PC-3 (cell line): ENCODE measurements at places on chromosomes 12 and 14. TPM values are rescaled to one million over a fixed set of nuclear protein-coding genes. Genes with fewer than 3 reads are reported as not detected.

DNA sequence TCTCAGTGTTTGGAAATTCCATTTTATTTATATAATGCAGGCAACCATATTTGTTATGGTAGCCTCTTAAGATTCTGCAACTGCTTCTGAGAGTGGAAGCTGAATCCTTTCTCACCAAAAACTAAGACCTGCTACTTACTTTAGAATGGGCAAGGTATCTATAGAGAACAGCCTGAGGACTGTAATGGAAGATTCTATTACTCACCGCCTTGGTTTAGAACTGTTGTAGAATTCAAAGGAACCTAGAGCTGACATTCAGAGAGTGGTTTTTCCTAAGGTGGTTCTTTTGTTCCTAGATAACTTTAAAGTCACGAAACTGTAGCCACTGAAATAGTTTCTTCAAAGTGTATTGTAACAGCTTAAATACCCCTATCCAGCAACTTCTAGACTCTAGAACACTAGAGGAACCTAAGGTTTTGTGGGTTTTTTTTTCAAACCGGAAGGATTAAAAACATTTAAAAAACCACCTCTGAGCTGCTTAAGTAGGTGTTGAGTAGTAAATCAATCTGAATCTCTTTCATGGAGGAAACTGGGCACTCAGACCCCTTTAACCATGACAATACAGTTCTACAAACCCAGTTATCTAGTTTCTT is 4.2 kb downstream of the TDP1 start:
- peaks cover 14% of the 10 kb centered on the region for H3K4me1 ChIP-seq
- DNase-seq = no peak
- no peaks in the 10 kb centered on the region for H3K27me3 ChIP-seq
- H3K27ac ChIP-seq = no peak overlapping the region
- H3K4me3 ChIP-seq = no peak overlapping the region

GRCh38 chr14:34110531-34110930 is 159.7 kb upstream of the EGLN3 start:
- H3K27me3 ChIP-seq = no peaks in the 10 kb centered on the region
- H3K36me3 ChIP-seq = no peaks in the 10 kb centered on the region
- no peak overlapping the region for H3K27ac ChIP-seq
- DNase-seq = no peak

GRCh38 chr12:106147956-106148355 is 9.2 kb upstream of the NUAK1 start:
- H3K4me1 ChIP-seq = no peaks in the 10 kb centered on the region
- H3K27ac ChIP-seq = no peak overlapping the region
- no peaks in the 10 kb centered on the region for H3K36me3 ChIP-seq

DNA sequence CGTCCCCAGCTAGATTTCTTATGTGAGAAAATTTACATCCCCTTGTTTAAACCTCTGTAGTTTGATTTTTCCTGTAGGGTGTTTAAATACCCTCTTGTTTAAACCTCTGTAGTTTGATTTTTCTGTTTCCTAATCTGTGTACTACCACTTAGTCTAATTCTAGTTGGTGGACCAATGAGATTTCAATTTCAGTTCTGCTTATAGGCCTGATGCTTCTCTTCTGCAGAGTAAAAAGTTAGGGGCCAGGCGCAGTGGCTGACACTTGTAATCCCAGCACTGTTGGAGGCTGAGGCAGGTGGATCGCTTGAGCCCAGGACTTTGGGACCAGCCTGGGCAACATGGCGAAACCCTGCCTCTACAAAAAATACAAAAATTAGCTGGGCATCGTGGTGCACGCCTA is 11.5 kb downstream of the UBC start:
- no peak overlapping the region for H3K4me3 ChIP-seq
- H3K27me3 ChIP-seq = no peaks in the 10 kb centered on the region
- DNase-seq = no peak
- H3K27ac ChIP-seq = no peak overlapping the region
- H3K4me1 ChIP-seq = peaks cover 14% of the 10 kb centered on the region

DNA sequence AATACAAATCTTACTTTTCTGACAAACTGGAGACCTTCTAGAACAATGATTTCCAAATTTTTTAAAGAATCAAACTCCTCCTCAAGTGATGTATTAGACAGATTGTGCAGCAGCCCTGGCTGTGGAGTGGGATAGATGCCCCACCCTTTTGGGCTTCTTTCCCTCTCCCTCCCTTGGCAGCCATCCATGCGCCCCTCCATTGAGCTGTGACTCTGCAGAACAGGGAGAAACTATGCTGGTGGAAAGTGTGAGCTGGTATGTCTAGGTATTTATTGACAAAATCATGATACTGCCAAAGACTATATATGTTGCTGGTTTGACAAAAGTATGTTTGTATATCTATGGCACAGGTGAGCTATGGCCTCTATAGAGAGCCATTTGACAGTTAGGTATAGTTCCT is 138.5 kb downstream of the KTN1 start:
- no peak overlapping the region for H3K4me3 ChIP-seq
- H3K4me1 ChIP-seq = peaks cover 13% of the 10 kb centered on the region
- no peaks in the 10 kb centered on the region for H3K36me3 ChIP-seq
- DNase-seq = no peak

DNA sequence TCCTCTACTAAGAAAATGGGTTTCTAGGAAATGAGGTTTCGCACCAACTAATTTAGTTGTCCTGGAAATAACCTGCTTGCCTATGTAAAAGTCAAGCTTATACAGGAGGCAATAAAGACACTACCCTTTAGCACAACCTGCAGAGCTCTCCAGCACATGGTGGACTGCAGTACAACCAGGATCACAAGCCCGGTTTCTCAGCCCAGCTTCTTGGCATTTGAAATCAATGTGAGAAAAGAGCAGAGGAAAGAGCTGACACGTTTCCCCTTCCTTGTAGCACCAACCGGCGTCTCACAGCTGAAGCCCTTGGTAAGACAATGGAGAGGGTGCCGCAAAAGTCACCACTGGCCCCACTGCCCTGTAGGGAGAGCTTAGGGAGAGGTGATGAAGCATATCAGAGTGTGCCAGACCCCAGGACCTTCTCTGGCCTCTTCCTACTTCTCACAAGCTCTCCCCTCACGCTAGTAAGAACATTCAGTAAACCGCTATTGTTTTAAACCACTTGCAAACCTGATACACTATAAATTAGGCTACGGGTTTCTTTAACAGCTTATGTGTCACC is 8.6 kb downstream of the SPTLC2 start:
- DNase-seq = no peak
- no peaks in the 10 kb centered on the region for H3K27me3 ChIP-seq
- no peak overlapping the region for H3K27ac ChIP-seq
- peaks cover 11% of the 10 kb centered on the region for H3K4me1 ChIP-seq

GRCh38 chr12:118727196-118727978 is 254.0 kb upstream of the SRRM4 start:
- DNase-seq = no peak
- H3K27me3 ChIP-seq = peaks cover 13% of the 10 kb centered on the region
- H3K27ac ChIP-seq = no peak overlapping the region
- no peaks in the 10 kb centered on the region for H3K4me1 ChIP-seq
- H3K4me3 ChIP-seq = no peak overlapping the region

DNA sequence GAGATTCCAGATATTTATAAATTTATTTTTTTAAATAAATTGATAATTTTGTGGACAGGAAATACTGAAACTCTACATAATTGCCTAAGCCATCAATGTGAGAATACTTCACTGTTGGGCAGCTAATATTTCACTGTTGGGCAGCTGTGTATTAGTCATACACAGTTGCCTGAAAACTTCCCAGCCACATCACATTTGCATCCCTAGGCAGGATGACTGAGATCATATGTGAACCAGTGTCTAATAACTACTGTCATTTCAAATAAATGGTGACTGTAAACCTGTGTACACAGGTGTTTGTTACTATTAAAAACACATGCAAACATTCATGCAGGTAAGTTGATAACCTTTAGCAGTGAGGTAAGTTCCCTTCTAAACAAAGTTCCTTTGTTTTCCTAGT is 43.9 kb downstream of the TMTC3 start:
- H3K27me3 ChIP-seq = no peaks in the 10 kb centered on the region
- no peaks in the 10 kb centered on the region for H3K36me3 ChIP-seq
- H3K4me3 ChIP-seq = no peak overlapping the region
- H3K4me1 ChIP-seq = peaks cover 57% of the 10 kb centered on the region

DNA sequence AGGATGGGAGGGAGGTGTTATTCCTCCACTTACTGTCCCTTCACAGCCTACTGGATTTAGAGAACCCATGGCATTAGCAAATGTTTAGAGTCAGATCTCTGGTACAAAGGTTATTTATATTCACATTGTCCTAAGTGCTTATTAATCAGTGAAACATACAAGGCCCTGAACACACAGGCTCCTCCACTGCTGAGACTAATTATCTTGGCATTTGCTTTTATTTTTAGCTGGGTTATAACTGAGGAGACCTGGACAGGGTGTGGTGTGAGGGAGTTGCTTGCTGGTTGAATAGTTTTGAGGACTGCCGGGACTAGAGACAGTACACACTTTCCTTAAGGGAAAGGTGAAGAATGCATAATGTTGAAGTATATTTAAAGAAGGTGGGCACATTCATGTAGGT is 77.5 kb downstream of the FIGNL2 start:
- H3K27ac ChIP-seq = no peak overlapping the region
- H3K4me3 ChIP-seq = no peak overlapping the region
- DNase-seq = no peak
- peaks cover 25% of the 10 kb centered on the region for H3K36me3 ChIP-seq

GRCh38 chr12:49705479-49706134 is 1.6 kb downstream of the FMNL3 start:
- H3K4me3 ChIP-seq = 0 out of 2 replicates have a peak overlapping the region, but pooled peaks have one; percentile 74
- peak; percentile 55 for DNase-seq
- H3K4me1 ChIP-seq = peaks cover 9% of the 10 kb centered on the region; the same call in 1 of the 2 replicates
- H3K27ac ChIP-seq = no peak overlapping the region
- no peaks in the 10 kb centered on the region for H3K36me3 ChIP-seq
- H3K27me3 ChIP-seq = peaks cover 12% of the 10 kb centered on the region

- no peaks in the 10 kb centered on the region for H3K36me3 ChIP-seq
- DNase-seq = no peak
- H3K4me1 ChIP-seq = peaks cover 11% of the 10 kb centered on the region
- H3K27me3 ChIP-seq = peaks cover 7% of the 10 kb centered on the region
- H3K4me3 ChIP-seq = no peak overlapping the region
Observed at GRCh38 chr14:101557321-101557695, 4.0 kb upstream of the DIO3 start.

DNA sequence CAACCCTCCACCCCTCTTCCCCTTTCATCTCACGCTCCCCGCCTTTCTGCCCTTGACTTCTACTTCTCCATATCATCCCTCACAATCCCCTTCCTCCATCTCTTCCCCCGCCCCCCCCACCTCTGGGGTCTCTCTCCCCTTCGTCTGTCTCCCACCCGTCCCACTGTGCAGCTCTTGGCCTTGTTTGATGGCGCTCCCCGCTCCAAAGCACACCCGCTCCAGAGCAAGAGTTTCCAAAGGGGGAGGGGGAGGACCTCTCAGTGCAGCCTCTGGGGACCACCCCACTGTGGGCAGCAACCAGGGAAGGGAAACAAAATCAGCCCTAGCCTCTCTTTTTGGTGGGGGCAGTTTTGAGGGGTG is 774 bp downstream of the CHGA start:
- H3K36me3 ChIP-seq = no peaks in the 10 kb centered on the region
- DNase-seq = no peak
- no peak overlapping the region for H3K4me3 ChIP-seq
- no peaks in the 10 kb centered on the region for H3K27me3 ChIP-seq
- H3K27ac ChIP-seq = no peak overlapping the region

- H3K27ac ChIP-seq = no peak overlapping the region
- peaks cover 18% of the 10 kb centered on the region for H3K4me1 ChIP-seq
- H3K27me3 ChIP-seq = no peaks in the 10 kb centered on the region
- no peak overlapping the region for H3K4me3 ChIP-seq
- no peak for DNase-seq
- no peaks in the 10 kb centered on the region for H3K36me3 ChIP-seq
Observed at GRCh38 chr12:67826148-67826547, 163.1 kb upstream of the IFNG-AS1 start.

DNA sequence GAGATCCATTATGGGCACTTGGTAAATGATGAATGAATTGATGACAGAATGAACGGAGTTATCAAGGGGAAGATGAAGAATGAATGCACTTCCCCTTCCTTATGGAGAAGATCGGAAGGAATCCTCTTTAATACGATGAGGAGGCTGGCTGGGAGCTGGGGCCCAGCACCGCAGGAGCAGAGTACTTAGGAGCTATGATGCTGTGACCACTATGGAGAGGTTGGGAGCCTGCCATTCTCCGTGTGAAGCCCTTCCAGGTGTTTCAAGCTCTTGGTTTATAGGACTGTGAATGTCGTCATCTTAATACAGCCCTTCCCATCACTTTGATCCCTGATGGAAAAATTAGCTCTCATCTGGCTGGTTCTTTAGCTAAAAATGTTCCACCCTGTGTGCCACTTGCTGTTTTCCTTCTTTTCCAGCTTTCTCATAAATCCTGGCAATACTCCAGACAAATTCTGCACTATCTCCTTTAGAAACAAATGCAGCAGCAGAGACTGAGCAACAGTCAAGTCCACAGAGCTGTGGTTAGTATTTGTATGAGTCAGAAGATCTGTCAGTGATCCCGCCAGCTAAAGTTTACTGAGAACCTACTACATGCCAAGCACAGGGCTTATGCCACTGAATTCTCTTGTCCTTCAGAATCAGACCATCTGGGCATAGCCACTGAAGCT is 263.1 kb upstream of the CRY1 start:
- H3K4me3 ChIP-seq = no peak overlapping the region
- DNase-seq = peak; percentile 86
- no peaks in the 10 kb centered on the region for H3K36me3 ChIP-seq
- no peaks in the 10 kb centered on the region for H3K27me3 ChIP-seq

GRCh38 chr12:91896286-91897024 is 249.2 kb downstream of the BTG1 start:
- H3K4me3 ChIP-seq = no peak overlapping the region
- 0 out of 2 replicates have a peak, but pooled peaks cover 7% of the 10 kb centered on the region for H3K4me1 ChIP-seq
- no peak for DNase-seq
- H3K36me3 ChIP-seq = no peaks in the 10 kb centered on the region
- H3K27ac ChIP-seq = no peak overlapping the region
- no peaks in the 10 kb centered on the region for H3K27me3 ChIP-seq

GRCh38 chr14:67241411-67242167 is at the start of gene PALS1:
Gene PALS1 (plus strand): TSS chr14:67241435. CDS start chr14:67279171, 37,736 bp downstream.
- DNase-seq = peak; percentile 81
- peaks cover 30% of the 10 kb centered on the region for H3K4me1 ChIP-seq
- no peaks in the 10 kb centered on the region for H3K36me3 ChIP-seq
- peak within 1 kb of the TSS; percentile 81 for H3K4me3 ChIP-seq
- peak within 1 kb of the TSS; percentile 93 for H3K27ac ChIP-seq

- H3K4me3 ChIP-seq = no peak overlapping the region
- peaks cover 17% of the 10 kb centered on the region for H3K4me1 ChIP-seq
- peak; percentile 22 for DNase-seq
- H3K27ac ChIP-seq = no peak overlapping the region
- no peaks in the 10 kb centered on the region for H3K27me3 ChIP-seq
Observed at GRCh38 chr14:91008759-91009409, 51.6 kb downstream of the RPS6KA5 start.

GRCh38 chr12:4037747-4038312 is 164.6 kb upstream of the PARP11 start:
- DNase-seq = peak; percentile 58
- H3K4me1 ChIP-seq = peaks cover 8% of the 10 kb centered on the region; the same call in 1 of the 2 replicates
- peaks cover 10% of the 10 kb centered on the region for H3K27me3 ChIP-seq
- H3K36me3 ChIP-seq = no peaks in the 10 kb centered on the region
- H3K4me3 ChIP-seq = no peak overlapping the region

- H3K4me3 ChIP-seq = no peak overlapping the region
- H3K27ac ChIP-seq = no peak overlapping the region
- H3K4me1 ChIP-seq = no peaks in the 10 kb centered on the region
- DNase-seq = peak; percentile 58
- no peaks in the 10 kb centered on the region for H3K36me3 ChIP-seq
Observed at GRCh38 chr14:59631237-59631636, 54.6 kb upstream of the CCDC175 start.

GZMH gene
- not detected in 2 replicates for total RNA-seq

FIGNL2 gene
- total RNA-seq = not detected in 2 replicates

IFNG-AS1 gene
- total RNA-seq = not detected in 2 replicates

B4GALNT1 gene
- 39.0 and 42.3 TPM in 2 replicates for total RNA-seq

NTS gene
- not detected in 2 replicates for total RNA-seq

TOMM20L gene
- not detected in 2 replicates for total RNA-seq

SLC5A8 gene
- total RNA-seq = not detected in 2 replicates

FAM181A gene
- not detected in 2 replicates for total RNA-seq

BICD1 gene
- total RNA-seq = 9.2 and 15.7 TPM in 2 replicates

NEUROD4 gene
- not detected in 2 replicates for total RNA-seq

PLA2G1B gene
- total RNA-seq = not detected in 2 replicates
